BE2C (cell line): ENCODE measurements at places on chromosomes 7 and 10.

GRCh38 chr10:110165239-110165638, 42.2 kb upstream of the MXI1 start:
- DNase-seq: no peak

DNA sequence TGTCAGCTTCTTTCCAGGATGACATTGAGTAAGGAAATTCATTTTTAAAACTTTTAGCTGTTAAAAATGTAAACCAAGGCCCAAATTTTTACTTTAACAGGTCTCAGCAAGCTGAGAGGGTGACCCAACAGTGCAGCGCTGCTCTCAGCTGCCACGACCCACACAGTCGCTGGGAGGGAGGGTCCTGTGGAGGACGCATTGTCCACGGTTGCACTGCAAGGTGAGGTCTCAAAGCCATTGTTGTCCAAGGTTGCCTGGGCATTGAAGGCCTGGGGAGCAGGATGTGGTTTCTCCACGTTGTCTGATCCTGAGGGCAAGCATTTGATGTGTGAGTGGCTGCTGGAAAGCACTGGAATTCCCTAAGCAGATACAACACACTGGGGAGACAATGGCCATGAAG, 15.1 kb upstream of the VIPR2 start:
- no peak for DNase-seq

GRCh38 chr7:158428131-158428836, 159.3 kb downstream of the PTPRN2 start:
- DNase-seq: no peak

- DNase-seq: no peak
Measured at GRCh38 chr10:118239236-118239630, 102.9 kb downstream of the FAM204A start.

- DNase-seq: no peak
Measured at GRCh38 chr7:14430926-14431325, 441.5 kb upstream of the ETV1 start.

GRCh38 chr7:56127241-56127975, 11.2 kb upstream of the NUPR2 start:
- no peak for DNase-seq

DNA sequence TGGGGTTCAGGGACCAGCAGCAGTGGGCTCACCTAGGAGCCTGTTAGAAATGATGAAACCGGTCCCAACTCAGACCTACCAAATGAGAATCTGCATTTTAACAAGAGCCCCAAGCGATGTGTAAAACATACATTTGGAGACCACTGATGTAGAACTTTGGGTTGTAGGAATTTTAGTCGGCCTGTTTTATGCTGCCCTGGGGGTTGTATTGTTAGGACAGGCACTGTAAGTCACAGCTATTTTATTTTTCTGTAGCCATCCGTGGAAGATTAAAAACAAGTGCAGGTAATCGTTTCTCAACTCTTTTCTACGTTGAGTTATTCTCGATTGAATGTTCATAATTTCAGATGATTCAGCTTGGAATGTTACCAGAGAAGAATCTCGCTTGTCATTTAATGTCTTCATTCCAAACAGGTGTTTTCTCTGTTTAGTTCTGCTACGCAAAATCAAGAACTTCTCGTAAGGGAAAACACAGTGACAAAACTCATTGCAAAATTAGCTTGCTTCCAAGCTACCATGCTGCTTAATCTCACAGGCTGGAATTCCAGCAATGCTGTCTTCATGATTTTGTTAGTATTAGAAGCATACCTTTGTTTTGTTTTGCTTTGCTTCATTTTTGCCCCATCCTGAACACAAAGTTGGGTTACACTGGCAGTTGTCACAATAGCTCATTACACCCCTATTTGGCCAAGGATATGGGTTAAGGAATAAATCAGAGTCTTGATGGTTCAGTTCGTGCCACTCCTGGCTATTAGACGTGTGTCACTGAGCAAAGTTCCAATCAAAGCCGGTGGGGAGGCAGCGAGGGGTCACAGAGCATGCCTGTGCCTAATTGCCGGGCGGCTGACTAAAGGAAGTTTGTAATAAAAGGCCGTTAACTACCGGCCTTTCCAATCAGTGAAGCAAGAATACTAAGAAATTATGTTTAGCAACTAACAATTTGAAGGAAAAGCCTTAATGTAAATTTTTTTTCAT, 676.9 kb downstream of the GATA3 start:
- DNase-seq: no peak

GRCh38 chr10:101643546-101643945, 51.4 kb downstream of the FBXW4 start:
- DNase-seq: no peak
